ENCODE measurements at places on chromosomes 3 and 15.

- DNase-seq, result no peak
Observed at GRCh38 chr3:67357610-67358458, 296.6 kb downstream of the SUCLG2 start.

DNA sequence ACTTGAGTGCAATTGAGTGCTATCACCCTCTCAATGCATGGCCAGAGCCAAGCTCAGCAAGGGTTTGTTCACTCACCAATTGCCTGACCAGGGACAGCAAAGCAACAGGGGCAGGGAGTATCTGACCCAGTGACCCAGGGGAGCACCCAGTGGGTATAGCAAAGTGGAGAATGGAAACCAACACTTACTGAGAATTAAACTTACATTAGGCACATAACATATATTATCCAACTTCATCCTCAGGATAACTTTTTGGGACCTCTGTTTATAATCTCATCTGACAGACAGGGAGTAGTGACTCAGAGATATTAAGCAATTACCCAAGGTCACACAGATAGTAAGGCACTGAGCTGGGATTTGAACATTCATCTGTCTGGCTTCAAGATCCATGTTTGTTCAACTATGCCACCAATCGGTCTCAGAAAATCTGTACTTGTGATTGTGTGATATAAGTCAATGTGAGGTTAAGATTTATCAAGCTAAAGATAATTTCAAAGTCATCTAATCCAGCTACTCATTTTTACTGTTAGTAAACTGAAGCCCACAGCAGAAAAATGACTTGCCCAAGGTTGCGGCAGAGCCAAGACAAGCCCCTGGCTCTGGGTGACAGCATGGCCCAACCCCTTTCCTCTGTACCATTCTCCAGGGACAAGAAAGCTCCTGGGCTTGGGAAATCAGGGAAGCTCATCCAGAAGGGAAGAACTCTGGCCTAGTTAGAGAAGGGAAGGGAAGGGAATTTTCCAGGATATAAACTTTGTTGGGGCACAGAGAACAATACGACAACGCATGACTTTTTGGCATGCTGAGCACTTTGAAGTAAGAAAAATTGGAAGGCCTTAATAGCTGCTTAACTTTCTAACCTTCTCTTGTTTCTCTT, 138.0 kb upstream of the SMAD3 start:
- no peak for DNase-seq

GRCh38 chr15:64580696-64581407, 120.5 kb downstream of the ZNF609 start:
- no peak for DNase-seq

- DNase-seq, result no peak
Observed at GRCh38 chr3:177236704-177237103, 39.4 kb upstream of the TBL1XR1 start.

DNA sequence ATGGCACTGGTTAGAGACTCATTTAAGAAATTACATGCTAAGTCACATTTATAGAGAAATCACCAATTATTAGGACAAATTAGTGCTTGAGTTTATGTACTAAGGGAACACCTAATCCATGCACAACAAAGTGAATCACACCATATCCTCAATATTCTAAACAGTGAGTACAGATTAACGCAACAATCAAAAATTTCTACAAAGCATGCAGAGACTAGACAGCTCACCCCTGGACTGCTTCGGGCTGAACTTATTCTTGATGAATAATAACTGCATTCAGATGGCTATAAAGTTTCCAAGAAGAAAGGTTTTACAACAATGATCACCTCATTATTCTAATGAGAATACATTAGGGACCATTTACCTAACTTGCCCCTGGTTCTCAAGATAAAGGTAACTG, 66.5 kb downstream of the LRRFIP2 start:
- no peak for DNase-seq

DNA sequence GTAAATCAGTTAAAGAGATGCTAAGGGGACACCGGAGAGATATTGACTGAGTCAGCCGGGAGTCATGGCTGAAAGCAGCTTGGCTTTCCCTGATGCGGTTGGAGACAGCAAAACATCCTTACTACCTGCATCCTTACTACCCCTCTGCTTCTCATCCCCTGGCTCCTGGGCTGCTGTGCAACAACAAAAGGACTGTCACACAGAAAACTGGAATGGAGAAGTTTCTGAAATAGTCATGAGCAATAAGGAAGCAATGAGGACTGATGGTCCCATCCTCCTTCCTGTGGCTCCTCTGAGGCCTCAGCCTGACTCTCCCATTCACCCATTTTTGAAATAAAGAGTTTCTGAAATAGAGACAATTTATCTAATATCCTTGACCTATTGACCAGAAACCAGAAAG, 1.1 kb downstream of the HCLS1 start:
- no peak for DNase-seq

GRCh38 chr15:78957416-78958093, 12.7 kb upstream of the CTSH start:
- no peak for DNase-seq

- no peak for DNase-seq
Observed at GRCh38 chr15:26455828-26456227, 317.0 kb downstream of the GABRB3 start.

GRCh38 chr15:64263567-64263966, 92.4 kb downstream of the CSNK1G1 start:
- no peak for DNase-seq

DNA sequence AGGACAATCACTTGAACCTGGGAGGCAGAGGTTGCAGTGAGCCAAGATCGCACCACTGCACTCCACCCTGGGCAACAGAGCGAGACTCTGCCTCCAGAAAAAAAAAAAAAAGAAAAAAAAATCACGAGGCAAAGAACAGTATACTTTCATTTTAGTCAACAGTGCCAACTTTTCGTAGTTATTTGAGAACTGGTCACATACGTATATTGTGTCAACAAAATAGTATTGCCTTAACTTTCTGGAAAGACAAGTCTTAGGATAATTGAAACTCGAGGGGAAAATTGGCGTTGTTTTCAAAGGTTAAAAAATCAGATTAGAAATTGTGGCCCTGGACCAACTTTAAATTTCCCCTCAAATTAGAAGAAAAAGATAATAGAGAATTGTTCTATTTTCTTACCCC, 13.8 kb downstream of the GMPS start:
- DNase-seq, result no peak

Measured in T-helper 17 cell (primary cell).